Activated naive CD4-positive, alpha-beta T cell treated with Interleukin-2 at 50 U/mL for 16 hours (primary cell): ENCODE measurements at places on chromosomes 4 and X.

DNA sequence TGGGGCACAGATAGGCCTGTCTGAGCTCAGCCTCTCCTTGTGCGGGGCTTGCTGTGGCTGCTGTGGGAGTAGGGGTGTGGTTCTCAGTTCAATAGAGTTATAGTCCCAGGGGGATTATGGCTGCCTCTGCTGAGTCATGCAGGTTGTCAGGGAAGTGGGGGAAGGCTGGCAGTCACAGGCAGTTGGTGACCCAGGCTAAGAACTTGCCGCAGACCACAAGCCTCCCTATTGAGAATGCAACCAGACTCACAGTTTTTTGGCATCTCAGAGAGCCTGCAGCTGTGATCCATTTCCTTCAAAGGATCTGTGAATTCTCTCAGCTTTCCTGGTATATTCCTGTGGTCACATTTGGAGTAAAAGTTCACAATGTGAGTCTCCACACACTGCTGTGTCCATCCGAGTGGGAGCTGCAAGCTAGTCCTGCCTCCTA, 364.9 kb downstream of the ZNF674 start:
- no peak for DNase-seq

GRCh38 chr4:80172203-80172602, 25.1 kb upstream of the PRDM8 start:
- DNase-seq, result peak; percentile 19

DNA sequence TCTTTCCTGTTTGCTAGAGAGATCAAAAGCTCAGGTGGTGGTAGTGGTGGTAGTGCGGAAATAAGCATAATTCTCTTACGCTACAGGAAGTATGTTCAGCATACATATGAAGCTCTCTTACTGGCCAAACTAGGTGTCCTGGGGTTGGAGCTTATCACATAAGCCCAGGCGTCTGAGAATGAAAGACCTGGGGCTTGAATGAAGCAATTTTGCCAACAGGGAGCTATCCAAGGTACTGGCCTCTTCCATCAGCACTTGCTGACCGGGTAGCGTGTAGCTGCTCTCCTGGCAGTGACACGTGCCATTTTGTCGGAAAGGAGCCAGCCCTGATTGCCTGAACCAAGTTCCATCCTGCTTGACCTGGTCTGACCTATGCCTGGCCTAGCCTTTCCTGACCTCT, 65.9 kb upstream of the HPF1 start:
- DNase-seq, result peak; percentile 4

DNA sequence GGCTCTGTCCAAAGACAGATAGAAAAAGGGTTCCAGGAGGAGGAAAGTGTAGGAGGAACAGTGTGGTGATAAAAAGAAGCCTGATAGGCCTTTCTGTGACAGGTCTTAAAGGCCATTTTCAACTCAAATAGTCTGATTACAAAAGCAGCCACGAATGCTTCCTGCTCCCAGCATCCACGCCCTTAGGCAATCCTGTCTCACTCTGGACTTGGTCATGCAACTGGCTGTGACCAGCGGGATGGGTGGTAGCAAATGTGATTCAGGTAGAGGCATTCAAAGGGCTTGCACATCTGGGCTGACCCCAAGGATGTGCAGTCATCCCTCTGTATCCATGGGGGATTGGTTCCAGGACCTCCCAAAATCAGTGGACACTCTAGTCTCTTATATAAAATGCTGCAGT, 14.4 kb upstream of the SEPSECS start:
- no peak for DNase-seq

GRCh38 chr4:95294321-95294720, 254.5 kb downstream of the UNC5C start:
- no peak for DNase-seq

GRCh38 chr4:128776794-128777216, 32.7 kb upstream of the JADE1 start:
- DNase-seq, result no peak

- DNase-seq, result no peak
Observed at GRCh38 chr4:113436360-113436759, 325.2 kb downstream of the CAMK2D start.

- DNase-seq, result no peak
Observed at GRCh38 chr4:54228961-54229501, at the start of gene PDGFRA. TSS of gene PDGFRA (plus strand) at chr4:54229293. CDS start at chr4:54258769, 29,476 bp downstream.
